ENCODE measurements at places on chromosomes 2 and 18. TPM values are rescaled to one million over a fixed set of nuclear protein-coding genes. Genes with fewer than 3 reads are reported as not detected.

GRCh38 chr2:42964439-42965083 is 172.2 kb upstream of the HAAO start:
- DNase-seq, result no peak

GRCh38 chr2:200695601-200696000 is 109.8 kb downstream of the AOX1 start:
- DNase-seq, result no peak

Gene NOTO
- not detected for total RNA-seq

GRCh38 chr18:45008694-45009413 is 328.2 kb downstream of the SETBP1 start:
- no peak for DNase-seq

Gene POTEC
- total RNA-seq, result 6.5 TPM

- no peak for DNase-seq
Measured at GRCh38 chr2:98859323-98859722, 76.7 kb downstream of the CRACDL start.

Gene IL1A
- 27.4 TPM for total RNA-seq

DNA sequence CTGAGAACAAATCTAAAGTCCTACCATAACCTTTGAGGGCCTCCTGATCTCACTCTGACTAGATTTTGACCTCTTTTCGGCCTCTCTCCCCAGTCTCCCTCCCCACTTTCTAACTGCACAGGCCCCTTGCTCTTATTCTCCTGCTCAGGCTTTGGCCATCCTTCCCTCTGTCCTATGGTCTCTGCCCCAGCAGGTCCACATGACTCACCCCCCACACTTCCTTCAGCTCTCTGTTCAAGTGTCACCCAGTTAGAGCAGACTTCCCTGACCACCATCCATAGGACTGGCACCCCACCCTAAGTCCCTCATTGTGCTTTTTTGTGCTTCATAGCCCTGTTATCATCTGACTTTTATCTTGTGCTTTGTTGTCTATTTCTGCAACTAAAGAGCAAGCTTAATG is 41.2 kb upstream of the NT5C1B start:
- DNase-seq, result no peak

DNA sequence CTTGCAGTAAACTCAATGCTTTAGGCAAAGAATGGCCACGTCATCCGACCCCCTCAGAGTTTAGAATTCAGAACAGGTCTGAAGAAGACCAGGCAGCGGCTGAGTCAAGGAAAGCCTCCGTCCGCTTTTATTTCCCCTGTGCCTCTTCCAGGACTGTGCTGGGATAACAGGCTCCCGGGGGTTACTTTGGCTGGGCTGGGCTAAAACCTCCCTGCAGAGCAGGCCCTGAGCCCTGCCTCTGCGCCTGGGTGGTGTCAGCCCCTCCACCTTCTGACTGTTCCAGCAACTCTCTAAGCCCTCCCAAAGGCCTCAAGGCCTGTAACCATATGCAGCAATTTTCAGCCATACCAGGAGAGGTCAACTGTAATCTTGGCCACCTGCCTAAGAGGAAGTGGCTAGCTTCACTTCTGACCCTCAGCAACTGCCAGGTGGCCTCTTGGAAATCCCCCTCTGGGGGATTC is 166.5 kb downstream of the RPIA start:
- DNase-seq, result no peak

Gene CYP27C1
- not detected for total RNA-seq

GRCh38 chr2:210551001-210551400 is 5.4 kb upstream of the CPS1 start:
- DNase-seq, result no peak

- DNase-seq, result no peak
Measured at GRCh38 chr2:55707751-55708150, 14.1 kb upstream of the PNPT1 start.

- no peak for DNase-seq
Measured at GRCh38 chr2:120914839-120915521, 179.3 kb downstream of the GLI2 start.

DNA sequence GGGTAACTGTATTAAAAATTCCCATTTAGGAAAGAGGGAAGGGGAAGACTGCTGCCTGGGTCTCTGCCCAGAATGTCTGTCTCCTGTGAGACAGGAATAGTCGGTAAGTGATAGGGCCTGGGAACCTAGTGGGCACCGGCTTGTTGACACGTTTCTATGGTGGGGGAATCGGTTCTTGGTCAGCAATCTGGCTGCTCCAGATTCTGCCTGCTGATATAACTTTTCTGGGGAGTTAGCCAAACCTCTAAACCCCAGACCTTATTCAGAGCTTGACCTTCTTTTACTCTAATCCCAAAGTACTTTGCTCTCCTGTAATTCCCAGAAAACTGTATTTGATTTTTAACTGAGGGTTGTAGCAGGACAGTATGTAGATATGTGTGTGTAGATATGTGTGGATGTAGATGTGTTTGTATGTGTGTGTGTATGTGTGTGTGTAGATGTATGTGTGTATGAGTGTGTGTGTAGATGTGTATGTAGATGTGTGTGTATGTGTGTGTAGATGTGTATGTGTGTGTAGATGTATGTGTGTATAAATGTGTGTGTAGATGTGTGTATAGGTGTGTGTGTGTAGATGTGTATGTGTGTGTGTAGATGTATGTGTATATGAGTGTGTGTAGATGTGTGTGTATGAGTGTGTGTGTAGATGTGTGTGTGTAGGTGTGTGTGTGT is 61.8 kb upstream of the TXNDC2 start:
- no peak for DNase-seq

DNA sequence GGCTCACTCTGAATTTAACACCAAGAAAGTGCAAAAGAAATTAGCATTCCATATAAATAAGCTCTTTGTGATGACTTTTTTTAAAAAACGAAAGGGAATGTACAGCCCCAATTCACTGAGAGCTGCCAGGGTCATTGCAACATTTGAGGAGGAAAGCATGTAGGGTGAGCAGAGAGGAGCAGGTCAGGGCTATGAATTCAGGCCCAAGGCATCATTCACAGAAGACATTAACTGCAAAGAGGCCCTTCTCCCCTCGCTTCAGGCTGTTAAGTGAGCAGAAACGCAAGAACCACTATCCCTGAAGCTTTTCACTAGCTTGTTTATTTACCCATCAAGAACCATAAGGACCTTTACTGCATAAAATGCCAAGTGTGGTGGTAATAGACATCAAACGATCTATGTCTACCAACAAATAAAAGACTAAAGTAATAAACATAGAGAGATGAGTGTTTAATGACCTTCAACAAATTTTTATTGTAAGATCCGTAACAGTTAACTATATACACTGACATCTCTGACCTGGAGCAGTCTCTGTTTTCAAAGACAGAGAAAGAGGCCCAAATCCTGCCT is 333.1 kb upstream of the HNRNPA3 start:
- no peak for DNase-seq

Gene SNED1
- total RNA-seq, result 115 TPM

- DNase-seq, result no peak
Measured at GRCh38 chr2:239467281-239467955, 66.6 kb upstream of the HDAC4 start.

Gene DAW1
- not detected for total RNA-seq

Gene CCDC150
- 7.6 TPM for total RNA-seq

GRCh38 chr2:191635333-191636234 is 42.4 kb upstream of the NABP1 start:
- no peak for DNase-seq

Gene MEIS1
- total RNA-seq, result 23.7 TPM

DNA sequence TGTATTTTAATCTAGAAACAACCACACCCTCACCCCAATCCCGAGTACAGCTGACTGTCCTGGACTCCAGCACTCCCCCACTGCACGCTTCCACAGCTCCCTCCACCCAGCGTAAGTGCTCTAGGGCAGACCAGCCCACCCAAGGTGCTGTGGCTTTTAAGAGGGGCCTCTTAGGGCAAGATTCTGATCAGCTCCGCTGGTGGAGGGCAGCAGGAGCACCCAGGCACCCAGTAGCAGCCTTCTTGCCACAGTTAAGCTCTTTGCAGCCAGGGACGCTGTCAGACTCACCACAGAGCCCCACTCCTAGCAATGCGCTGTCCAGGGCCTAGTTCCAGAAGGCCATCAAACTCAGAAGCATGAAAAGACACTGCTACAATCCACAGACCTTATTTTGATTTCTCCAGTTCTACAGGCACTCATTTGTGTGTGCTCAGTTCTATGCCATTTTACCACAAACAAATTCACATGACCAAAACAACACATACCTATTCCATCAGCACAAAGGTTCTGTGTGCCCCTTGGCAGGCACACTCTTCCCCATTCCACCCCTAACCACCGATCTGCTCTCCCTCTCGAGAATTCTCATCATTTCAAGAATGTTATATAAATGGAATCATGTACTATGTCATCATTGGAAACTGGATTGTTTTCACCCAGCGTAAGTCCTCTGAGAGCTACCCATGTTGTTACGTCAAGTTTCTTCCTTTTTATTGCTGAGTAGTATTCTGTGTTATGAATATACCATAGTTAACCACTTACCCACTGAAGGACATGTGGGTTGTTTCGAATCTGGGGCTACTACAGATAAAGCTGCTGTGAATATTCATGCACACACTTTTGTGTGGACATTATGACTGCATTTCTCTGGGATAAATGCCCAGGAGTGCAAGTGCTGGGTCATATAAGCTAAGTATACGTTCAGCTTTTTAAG is 40.4 kb downstream of the PTPN2 start:
- DNase-seq, result no peak

- no peak for DNase-seq
Measured at GRCh38 chr2:105449076-105449475, 50.2 kb upstream of the FHL2 start.

GRCh38 chr18:63233334-63233733 is 86.2 kb downstream of the BCL2 start:
- no peak for DNase-seq

Gene VWA3B
- 4.0 TPM for total RNA-seq

DNA sequence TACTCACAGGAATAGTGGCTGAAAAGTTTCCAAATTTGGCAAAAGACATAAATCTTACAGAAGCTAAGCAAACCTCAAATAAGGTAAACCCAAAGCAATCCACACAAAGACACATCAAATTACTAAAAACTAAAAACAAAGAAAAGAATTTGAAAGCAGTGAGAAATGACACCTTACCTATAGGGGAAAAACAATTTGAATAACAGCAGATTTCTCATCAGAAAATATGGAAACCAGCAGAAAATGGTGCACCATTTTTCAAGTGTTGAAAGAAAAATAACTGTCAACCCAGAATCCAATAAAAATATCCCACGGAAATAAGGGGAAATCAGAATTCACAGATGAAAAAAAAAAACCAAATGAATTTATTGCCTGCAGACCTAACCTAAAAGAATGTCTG is 138.6 kb downstream of the PIGN start:
- no peak for DNase-seq

GRCh38 chr2:7906431-7906830 is 775.4 kb upstream of the ID2 start:
- no peak for DNase-seq

Gene UBR3
- total RNA-seq, result 41.1 TPM

- DNase-seq, result no peak
Measured at GRCh38 chr2:15446961-15447360, 114.2 kb downstream of the NBAS start.

Gene DNAJC27
- total RNA-seq, result 3.0 TPM

GRCh38 chr2:47334356-47335136 is 68.4 kb upstream of the MSH2 start:
- DNase-seq, result no peak

- no peak for DNase-seq
Measured at GRCh38 chr2:12619975-12620374, 96.8 kb upstream of the TRIB2 start.

- no peak for DNase-seq
Measured at GRCh38 chr2:10412380-10412779, 35.7 kb downstream of the ODC1 start.

DNA sequence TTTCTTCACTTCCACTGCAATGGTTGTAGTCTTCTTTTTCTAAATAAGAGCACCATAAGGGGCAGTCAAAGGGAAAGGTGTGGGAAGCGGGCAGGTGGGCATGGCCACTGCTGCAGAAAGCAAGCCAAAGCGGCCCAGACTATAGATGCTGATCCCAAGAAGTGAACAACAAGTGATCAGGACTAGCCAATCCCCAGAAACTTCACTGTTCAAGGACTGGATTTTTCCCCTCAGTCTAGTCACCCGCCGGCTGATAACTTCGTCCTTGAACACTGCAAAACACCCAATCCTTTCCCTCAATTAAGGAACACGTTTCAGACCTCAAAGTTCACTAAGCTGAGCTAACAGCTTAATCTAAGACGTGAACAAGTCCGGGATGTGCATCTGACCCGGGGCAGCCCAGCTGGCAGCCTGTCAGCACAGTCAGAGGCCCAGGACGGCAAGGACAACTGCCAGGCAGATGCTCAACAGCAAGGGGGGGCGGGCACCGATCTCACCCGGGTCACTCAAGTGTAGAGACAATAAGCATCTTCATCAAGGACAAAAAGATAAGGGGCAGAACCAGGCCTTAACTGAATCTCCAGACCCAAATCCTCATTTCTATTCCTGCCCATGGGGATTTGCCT is 59.8 kb downstream of the HDLBP start:
- DNase-seq, result no peak

DNA sequence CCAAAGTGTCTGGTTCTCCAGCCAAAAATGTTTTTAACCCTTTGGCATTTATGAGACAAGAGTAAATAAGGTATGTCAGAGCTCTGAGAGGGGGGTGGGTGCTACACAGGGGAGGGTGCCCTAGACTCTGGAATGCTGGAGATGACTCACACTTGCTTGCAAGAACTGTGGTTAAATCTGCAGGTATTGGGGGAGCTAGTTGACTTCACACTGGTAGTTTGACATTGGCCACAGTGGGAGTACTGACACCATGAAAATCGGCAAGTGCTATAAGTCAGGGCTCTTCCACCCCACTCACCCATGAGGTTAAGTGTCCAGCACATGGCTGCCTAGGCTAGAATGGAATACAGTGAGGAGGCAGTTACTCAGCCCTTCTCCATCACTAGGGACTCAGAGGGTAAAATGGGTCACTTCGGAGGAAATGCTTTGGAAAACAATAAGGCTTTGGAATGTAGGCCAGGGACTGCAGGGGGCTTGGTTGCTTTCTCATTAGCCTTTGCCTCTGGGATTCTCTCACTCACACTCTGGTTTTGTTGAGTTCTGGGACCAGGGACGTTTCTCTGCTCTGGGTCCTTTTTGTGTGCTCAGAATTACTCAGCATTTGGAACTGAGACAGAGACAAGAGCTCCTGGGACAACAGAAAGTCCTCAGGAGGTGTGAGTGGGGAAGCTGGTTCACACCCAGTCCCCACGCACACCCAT is 91.6 kb downstream of the ACKR3 start:
- DNase-seq, result no peak

GRCh38 chr2:283996-284794 is 3.7 kb downstream of the ALKAL2 start:
- DNase-seq, result no peak

DNA sequence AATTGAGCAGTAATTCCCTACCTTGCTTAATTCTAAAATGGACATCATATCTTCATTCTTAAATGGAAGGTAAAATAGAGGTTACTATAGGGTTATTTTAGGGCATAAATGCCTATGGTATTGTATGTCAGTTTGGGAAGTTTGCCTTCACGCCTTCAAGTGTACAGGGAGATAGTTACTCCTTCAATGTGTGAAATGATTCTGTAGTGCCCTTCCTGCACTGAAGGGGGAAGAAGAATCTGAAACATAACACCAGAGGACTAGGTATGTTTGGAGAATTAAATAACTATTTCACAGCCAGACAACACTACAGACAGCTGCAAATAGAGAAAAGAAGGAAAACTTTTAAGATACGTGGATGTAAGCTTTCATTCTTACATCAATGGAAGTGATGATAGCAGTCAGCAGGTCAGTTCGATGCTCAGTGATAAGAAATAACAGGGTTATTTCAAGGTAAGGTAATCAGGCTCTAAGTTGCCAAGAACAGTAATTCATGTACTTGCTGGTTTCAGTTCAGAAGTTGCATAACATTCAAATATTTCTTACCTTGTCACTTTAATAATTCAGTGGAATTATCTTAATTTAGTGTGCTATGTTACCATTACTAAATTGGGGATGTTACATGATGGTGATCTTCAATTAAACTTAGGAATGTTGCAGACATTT is 4.0 kb downstream of the PKP4 start:
- no peak for DNase-seq

All from prostate gland (tissue), 2 donors.